ENCODE measurements at places on chromosomes 7 and 10.

DNA sequence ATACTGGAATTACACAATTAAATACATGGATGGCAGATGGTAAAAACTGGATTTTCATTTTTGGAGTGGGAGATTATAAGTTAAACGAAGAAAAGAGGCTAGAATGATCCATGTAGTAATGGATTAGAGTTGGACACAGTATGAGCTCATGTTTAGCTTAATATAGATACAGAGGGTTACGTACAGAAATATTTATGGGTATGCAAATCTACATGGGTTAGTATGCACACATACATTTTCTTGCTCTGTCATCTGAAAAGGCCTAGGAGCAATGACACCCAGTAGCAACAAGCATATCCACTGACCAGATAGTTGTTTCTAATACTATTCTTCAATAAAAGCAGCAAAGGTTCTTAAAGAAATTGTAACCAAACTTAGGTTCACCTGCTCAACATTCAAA is 366.4 kb downstream of the SEMA3D start:
- no peak for DNase-seq

- DNase-seq: no peak
Measured at GRCh38 chr7:50304129-50304910, at the start of gene IKZF1. IKZF1 (plus strand) TSS chr7:50304716; CDS start chr7:50319062, 14,346 bp downstream.

GRCh38 chr10:31381766-31382316 is 62.8 kb downstream of the ZEB1 start:
- DNase-seq: no peak

DNA sequence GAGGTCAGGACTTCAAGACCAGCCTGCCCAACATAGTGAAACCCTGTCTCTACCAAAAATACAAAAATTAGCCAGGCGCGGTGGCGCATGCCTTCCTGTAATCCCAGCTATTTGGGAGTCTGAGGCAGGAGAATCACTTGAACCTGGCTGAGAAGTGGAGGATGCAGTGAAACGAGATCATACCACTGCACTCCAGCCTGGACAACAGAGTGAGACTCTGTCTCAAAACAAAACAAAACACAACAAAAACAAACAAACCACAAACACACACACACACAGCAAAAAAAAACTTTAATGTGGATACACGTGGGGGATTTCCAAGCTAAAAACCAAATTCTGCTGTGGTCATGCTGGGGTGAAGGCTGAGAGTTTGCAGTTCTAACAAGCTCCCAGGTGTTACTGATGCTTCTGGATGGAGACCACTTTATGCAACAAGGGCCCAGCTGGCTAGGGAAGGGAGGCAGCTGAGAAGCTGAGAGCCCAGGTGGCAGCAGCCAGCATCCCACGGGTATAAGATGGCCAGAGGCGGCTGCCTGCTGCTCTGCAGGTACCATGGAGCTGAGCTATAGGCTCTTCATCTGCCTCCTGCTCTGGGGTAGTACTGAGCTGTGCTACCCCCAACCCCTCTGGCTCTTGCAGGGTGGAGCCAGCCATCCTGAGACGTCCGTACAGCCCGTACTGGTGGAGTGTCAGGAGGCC is at the start of gene ZP3:
TSS of gene ZP3 (plus strand) at position 538 of the 699 bp plus-strand sequence. CDS start at position 553, 15 bp downstream.
- no peak for DNase-seq

- DNase-seq: no peak
Measured at GRCh38 chr7:150740053-150740452, 2.8 kb downstream of the GIMAP5 start.

GRCh38 chr7:28409716-28410627 is 2.3 kb upstream of the CREB5 start:
- no peak for DNase-seq

DNA sequence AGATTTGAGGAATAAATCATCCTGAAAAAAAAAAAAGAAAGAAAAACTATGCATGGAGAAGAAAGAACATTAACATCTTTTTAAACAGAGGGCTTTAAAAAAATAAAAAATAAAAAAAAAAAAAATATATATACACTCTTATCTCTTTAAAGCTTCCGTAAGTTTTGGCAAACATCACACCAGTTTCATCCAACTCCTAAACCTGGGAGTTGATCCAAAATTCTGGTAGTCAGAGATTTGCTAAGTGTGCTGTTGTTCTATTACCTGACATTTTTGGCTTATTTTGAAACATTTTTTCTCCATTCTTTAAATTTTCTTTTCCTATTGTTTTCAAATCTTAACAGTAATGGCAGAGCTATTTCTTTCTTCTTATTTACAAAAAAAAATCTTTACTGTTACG is 273.1 kb downstream of the AGMO start:
- DNase-seq: no peak

DNA sequence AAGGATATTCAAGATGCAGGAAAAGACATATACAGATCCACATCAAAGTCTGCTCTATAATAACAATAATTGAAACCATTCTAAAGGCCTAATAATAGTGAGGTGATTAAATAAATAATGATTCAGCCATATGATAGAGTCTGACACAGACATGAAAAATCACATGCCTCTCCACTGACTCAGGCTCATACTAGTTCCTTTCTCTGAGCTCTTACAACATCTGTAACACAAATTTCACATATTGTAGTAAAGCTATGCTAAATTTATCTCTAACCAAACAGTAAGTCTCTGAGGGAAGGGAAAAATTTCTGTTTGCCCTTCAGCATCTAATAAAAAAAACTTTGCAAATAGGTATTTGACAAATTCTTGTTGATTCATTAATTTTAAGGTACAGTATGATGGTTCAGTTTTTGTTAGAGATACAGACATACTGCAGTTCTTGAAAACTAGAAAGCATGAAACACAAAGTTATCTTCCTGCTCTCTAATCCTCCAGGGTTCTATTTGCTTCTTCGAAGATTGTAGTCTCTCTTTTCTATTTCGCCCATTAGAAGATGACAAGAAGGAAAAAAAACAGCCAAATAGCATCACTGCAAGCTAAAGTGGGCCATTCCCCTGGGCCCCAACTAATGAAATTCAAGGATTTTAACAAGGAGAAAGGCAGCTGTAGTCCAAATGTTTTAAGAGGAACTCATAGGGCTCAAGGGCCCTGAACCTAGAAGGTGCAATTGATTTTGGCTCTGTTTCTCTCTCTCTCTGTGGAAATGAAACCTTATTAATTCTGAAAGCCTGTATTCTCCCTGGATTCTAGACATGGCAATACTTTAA is 53.9 kb downstream of the CUBN start:
- no peak for DNase-seq

- no peak for DNase-seq
Measured at GRCh38 chr10:48946891-48947500, 7.4 kb upstream of the LRRC18 start.

DNA sequence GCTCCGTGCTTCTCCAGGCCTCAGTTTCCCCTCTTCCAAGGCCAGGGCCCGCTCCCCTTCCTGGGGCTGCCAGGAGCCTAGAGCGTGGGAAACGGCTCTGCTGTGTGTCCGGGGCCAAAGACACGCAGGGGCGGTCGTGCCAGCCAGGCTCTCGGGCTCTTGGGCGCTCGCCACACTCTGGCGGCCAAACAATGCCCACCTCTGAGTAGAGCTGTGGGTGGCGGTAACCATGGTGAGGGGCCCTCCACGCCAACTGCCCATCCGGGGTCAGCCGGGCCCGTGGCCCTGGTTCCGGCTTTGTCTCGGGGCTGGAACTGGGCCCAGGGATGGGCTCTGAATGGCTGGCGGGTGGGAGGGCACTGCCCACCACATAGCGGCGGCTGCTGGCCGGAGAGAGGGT is 16.0 kb downstream of the GRIFIN start:
- DNase-seq: no peak

DNA sequence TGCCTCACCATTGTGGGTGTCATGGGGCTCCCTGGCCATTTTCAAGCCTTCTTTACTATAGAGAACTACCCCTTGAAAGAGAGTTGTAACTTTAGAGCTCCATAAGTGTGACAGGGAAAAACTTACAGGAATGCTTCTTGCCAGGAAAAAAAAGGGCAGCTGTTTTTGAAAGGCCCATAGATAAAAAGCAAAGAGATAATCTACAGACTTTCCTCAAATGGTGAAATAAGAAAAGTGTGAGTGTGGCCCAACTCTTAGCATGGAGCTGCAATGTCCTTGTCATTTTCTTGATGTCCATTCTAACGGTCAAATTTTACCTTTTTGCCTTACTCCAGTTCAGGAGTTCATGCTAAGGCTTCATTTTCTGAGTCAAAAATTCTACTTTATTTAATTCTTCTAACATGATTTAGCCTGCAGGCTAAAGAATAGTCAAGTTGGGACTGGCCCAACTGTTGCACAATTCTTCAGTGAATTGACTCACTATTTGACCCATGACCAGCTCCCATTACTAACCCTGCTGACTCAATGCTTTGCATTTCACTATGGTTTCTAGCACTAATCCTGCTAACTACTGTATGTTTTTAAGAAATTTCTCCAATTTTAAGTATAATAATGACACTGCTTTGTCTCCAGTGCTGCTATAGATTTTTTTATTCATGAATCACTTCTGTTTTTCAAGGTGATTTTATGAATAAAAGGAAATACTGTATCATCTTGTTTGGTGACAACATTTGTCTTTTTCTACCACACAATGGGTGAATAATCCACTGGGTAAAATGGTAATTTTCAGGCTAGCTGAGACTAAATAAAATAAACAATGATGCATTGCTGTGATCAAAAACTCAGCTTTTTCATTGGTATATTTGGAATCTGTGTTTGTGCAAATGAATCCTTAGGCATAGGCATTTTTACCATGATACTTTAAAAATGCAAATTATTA is 41.4 kb upstream of the SGCE start:
- no peak for DNase-seq

GRCh38 chr7:142438235-142438922 is 180.5 kb upstream of the PRSS58 start:
- DNase-seq: no peak

DNA sequence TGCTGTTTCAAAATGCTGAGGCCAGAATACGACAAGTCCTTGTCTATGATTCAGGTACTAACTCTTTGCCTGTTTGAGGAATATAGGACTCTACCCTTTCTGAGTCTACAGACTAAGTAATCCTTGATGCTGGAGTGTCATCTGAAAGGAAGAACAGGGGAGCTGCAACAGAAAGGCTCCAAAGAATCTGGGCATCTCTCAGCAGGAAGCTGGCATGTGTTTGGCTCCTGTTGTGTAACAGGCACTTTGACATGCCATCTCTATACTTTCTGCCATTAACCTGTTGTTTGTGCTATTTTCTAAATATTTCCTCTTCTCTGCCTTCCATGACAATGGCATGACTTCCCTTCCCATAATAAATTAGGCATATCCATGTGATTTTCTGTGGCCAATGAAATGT is 409.5 kb downstream of the ADRA2A start:
- DNase-seq: no peak

DNA sequence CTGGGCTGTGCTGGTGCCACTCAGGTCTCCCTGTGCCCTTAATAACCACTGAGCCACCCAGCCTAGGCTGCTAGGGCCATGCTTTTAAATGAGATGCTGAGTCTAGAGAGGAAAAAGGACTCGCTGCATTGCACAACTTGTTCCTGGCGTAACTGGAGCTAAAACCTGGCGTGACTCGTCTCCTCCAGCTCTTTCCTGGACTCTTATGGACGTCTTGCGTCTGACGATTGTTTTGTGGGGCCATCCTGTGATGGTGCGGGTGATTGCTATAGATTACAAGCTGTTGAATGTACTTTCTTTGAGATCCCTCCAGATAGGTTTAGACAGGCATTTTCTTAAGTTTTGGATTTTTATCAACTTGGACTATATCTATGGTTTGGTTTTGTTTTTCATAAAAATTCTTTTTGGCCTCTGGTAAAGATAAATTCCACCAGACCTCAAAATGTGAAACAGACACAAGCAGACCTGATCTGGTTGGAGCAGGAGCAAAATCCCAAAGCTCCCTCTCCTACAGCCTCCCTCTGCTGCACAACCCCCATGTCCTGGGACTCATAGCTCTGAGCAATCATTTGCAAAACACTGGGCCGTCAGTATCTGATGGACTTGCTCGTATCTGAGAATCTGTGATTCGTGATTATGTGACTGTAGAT is 230.3 kb downstream of the ARHGAP12 start:
- DNase-seq: no peak

- peak; percentile 42 for DNase-seq
Measured at GRCh38 chr10:102673819-102674511, 29.7 kb downstream of the TRIM8 start.

DNA sequence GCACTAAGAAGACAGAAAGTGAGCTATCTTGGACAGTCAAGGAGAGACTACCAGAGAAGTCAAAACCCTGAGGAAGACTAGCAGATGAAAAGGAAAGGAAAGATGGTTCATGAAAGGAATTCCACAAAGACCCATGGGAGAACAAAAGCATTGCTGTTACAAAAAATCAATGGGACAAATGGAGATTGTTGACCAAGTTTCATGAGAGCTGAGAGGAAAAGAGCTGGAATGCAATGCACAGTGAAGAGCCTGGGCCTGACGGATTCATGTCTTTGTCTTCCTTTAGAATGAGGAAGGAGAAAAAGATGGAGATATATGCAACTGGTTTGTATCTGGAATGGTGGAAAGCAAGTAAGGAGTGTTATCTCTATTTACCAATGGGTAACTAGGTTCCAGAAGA is 17.3 kb downstream of the TMEM243 start:
- DNase-seq: no peak

DNA sequence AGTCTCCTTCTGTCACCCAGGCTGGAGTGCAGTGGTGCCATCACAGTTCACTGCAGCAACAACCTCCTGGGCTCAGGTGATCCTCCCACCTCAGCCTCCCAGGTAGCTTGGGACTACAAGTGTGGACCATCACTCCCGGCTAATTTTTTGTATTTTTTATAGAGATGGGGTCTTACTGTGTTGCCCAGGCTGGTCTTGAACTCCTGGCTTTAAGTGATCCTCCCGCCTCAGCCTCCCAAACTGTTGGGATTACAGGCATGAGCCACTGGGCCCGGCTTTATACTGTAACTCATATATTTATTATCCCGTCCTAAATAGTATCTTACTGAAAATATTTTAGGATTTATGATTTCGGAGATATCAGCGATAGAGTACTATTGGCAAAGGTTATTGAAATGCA is 10.9 kb downstream of the EIF4H start:
- DNase-seq: no peak

- peak; percentile 7 for DNase-seq
Measured at GRCh38 chr10:60032723-60033122, 126.4 kb upstream of the CCDC6 start.

DNA sequence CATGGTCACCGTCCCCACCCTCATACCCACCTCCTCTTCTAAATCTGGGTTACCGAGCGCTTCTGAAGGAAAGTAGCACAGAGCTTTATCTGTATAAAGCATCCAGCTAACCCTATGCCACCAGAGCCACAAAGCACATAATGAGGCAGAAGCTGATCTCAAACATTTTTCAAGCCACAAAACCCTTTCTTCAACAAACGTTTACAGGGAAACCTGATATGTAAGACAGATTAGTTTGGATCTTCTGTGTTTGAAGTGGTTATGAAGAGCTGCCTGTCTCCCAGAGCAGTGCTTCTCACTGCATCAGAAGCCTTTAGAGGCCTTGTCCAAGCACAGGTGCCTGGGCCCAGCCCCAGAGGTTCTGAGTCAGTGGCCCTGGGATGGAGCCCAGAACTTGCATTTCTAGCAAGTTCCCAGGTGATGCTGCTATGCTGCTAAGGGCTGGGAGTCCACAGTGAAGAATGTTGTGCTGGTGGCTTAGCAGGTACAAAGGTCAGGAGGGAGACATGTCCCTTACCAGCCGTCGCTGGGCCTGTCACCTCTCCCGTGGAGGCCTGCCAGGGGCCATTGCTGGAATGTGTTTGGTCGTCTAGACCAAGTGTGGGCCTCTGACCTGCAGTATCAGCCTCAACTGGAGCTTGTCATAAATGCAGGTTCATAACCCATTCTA is 90.4 kb downstream of the TAF3 start:
- DNase-seq: no peak
